Suprapubic skin (tissue), 4 donors: ENCODE measurements at places on chromosomes 2 and 18.

GRCh38 chr2:163909411-163910080 lies 173.7 kb upstream of the FIGN start:
- no peak overlapping the region for H3K27ac ChIP-seq
- DNase-seq = no peak
- no peak overlapping the region for H3K4me3 ChIP-seq
- no peaks in the 10 kb centered on the region for H3K36me3 ChIP-seq
- H3K27me3 ChIP-seq = no peaks in the 10 kb centered on the region
- no peaks in the 10 kb centered on the region for H3K4me1 ChIP-seq

- H3K36me3 ChIP-seq = no peaks in the 10 kb centered on the region
- no peaks in the 10 kb centered on the region for H3K4me1 ChIP-seq
- no peak overlapping the region for H3K27ac ChIP-seq
- H3K27me3 ChIP-seq = no peaks in the 10 kb centered on the region
- no peak overlapping the region for H3K4me3 ChIP-seq
- no peak for DNase-seq
Measured at GRCh38 chr2:16155766-16156165, 215.4 kb downstream of the MYCN start.

DNA sequence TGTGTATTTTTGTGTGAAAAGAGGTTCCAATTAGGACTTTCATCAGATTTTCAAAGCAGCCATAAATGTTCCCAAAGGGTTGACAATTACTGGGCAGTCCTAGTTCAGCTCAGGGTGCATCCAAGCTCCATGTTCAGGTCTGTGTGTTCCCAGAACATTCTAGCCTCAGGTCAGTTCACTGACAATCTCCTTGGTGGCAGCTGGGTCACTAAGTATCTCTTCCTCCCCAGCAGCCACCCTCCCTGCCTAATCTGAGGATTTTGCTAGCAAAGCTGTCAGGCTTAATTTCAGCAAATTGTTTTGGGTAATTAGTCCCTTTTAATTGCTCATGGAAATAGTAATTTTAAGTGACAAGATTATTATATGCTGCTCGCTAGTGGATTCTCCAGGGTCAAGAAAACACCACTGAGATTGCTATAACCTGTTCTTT lies 29.8 kb downstream of the UPP2 start:
- H3K36me3 ChIP-seq = no peaks in the 10 kb centered on the region
- no peaks in the 10 kb centered on the region for H3K27me3 ChIP-seq
- no peak for DNase-seq
- H3K4me1 ChIP-seq = no peaks in the 10 kb centered on the region

DNA sequence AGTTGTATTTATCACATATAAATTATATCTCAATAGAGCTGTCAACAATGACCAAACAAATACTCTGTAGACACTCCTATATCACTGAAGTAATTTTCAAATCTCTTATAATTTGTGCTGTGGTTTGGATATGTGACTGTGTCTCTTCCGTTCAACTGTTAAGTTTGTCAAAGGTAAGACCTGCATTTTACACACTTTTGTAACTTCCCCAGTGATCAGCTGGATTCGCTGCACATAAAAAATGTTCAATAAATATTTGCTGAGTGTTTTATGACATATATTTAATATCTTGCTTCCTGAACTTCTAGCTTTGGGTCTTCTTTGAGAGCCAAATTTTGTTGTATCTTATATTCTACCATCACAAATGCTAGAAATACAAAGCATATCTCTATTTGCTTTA lies 57.3 kb upstream of the ROCK1 start:
- no peak for DNase-seq
- H3K4me1 ChIP-seq = no peaks in the 10 kb centered on the region
- H3K4me3 ChIP-seq = no peak overlapping the region

DNA sequence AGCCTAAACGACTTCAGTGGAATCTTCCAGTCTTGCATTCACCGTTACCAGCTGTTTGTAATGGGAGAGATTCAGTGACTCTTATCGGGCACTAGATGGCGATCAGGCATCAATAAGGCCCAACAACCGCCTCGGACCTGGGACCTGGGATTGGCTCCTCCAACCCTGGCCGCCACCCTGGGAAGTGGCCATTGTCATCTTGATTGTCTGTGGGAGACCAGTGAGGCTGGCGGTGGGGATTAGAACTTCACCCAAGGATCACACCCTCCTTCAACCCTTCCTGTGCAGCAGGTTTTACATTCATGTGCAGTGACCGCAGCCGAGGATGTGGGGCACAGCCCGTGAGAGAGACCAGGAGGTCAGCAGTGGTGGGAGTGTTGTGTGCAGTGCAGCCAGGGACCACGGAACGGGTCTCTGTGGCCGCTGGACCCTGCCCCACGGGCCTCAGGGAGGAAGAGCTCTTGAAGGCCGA lies 85.3 kb downstream of the SPP2 start:
- DNase-seq = no peak
- no peaks in the 10 kb centered on the region for H3K36me3 ChIP-seq
- no peaks in the 10 kb centered on the region for H3K27me3 ChIP-seq
- no peak overlapping the region for H3K4me3 ChIP-seq
- H3K27ac ChIP-seq = no peak overlapping the region

GRCh38 chr2:157735532-157735931 lies 106.9 kb upstream of the ACVR1C start:
- DNase-seq = no peak
- no peaks in the 10 kb centered on the region for H3K4me1 ChIP-seq
- no peak overlapping the region for H3K27ac ChIP-seq
- H3K27me3 ChIP-seq = no peaks in the 10 kb centered on the region
- H3K4me3 ChIP-seq = no peak overlapping the region
- H3K36me3 ChIP-seq = peaks cover 62% of the 10 kb centered on the region

DNA sequence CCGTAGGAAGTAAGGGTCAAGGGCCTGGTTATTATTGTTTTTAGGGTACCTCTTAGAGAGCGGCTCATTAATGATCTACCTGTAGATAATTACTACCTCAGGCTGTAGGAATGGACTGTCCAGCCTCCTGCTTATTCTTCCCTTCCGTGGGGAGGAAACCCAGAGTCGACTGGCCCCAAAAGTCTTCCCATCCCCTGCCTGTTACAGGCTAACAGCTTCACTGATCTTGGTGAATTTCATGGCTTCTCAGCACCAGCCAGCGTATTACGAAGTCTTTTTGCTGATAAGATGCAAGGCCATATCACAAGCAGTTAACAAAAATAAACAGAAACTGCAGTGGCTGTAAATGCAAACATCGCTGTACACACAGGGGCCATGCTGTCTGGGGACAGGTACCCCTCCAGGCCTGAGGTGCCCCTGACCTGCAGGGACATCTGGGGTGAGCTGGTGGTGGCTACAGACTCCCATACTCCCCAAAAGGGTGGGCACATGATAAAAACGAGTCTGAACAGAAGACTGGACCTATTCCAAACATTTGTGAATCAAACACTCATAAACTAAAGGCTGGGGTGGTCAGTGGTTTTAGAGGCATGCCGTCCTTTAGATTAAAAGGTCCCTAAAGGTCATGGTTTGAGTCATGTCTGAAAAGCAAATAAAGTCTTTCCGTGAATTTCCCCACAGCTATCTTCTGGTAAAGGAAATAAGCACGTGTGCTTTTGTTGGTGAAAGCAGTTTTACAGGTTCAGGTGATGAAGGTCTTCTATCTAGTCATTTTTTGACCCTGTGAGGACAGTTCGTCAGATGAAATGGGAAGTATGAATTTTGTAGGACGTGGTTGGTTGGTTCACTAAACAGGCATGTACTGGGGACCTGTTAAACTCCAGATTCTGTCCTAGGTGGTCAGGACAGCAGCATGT lies 36.7 kb downstream of the TTC39C start:
- DNase-seq = no peak
- no peaks in the 10 kb centered on the region for H3K27me3 ChIP-seq
- no peaks in the 10 kb centered on the region for H3K36me3 ChIP-seq
- no peak overlapping the region for H3K27ac ChIP-seq
- H3K4me1 ChIP-seq = peaks cover 34% of the 10 kb centered on the region

- H3K36me3 ChIP-seq = no peaks in the 10 kb centered on the region
- H3K27ac ChIP-seq = peak overlapping the region; percentile 63
- DNase-seq = no peak
- peaks cover 19% of the 10 kb centered on the region for H3K4me1 ChIP-seq
- no peak overlapping the region for H3K4me3 ChIP-seq
Measured at GRCh38 chr18:61732854-61733253, 160.0 kb downstream of the RNF152 start.

DNA sequence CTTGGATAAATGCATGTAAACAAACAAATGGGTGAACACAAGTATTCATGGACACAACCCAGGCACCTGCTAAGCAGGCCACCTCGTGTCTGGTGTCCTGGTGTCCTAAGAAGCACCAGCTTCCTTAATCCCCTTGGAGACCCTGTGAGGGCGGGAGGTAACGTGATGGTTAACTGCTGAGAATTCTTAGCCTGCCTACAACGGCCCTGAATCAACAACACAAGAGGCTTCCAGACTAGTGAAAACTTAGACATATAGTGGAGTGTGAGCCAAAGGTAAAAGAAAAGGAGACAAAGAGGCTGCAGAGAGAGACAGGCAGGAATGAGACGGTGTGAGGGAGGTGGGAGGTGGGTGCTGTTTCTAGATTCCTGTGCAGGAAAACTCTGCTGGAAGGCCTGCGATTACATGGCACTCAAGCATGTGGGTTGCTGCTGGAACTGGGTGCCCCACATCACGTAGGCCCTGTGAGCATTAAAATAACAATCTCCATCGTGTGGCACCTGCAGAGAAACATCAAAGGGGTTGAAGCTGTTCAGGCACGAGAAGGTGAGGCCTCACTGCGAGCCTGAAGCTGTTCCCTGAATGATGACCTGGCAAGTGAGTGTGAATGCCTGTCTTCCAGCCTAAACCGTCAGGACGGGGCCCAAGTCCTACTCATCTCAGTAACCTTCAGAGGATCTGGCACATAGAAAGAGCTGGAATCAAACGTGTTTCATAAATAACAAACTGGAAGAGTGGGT lies 64.2 kb downstream of the RPL37A start:
- DNase-seq = no peak
- H3K27ac ChIP-seq = no peak overlapping the region
- no peaks in the 10 kb centered on the region for H3K36me3 ChIP-seq
- H3K4me3 ChIP-seq = no peak overlapping the region
- H3K27me3 ChIP-seq = no peaks in the 10 kb centered on the region
